ENCODE measurements at places on chromosomes 5 and 9.

DNA sequence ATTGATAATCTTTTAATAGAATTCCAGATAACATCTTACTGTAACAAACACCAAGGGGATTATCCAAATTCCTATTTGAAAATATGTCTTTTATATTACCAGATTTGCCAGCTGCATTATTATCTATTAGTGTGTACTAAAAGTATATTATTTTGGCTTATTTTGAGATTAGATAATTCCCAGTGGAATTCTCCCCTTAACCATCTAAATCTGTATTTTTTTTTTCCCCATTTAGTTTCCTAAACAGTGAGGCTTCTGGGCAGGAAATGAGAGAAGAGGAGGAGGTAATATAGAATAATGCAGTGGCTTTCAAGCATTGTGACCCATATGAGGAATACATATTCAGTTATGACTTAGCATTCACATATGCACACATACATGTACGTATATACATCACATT is 53.5 kb upstream of the ABL1 start:
- DNase-seq: no peak

GRCh38 chr5:53956632-53957031 is 353.7 kb downstream of the ARL15 start:
- DNase-seq: no peak

DNA sequence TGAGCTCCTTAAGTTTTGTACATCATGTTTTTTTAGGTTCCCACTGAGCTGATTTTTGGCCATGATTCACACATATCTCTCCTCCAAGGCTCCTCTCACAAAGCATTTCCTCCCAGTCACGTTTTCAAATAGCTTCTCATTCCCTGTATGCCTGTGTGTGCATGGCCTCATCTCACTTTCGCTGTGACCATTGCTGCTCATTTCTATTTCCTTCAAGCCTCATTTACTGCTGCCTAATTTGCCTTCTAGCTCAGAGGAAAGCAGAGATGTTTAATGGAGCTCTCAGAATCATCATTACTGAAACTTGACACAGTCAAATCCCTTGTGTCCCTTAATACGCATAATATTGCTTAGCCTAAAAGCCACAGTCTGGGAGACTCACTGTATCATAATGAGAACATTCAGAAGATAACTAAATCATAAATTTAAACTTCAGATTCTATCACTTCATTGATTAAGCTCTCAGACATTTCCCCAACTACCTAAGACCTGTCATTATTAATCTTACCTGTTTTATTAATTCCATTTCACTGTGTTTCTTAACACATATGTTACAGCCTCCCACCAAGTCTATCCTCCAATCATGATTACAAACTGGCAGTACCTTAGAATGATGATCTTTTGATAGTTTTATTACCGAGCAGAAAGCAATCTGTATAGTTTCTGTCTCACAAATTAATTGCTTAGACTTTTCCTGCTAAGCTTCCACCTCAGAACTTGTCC is 278.3 kb upstream of the PTGER4 start:
- DNase-seq: no peak

GRCh38 chr5:124649491-124650146 is 96.8 kb downstream of the ZNF608 start:
- DNase-seq: peak; percentile 96

DNA sequence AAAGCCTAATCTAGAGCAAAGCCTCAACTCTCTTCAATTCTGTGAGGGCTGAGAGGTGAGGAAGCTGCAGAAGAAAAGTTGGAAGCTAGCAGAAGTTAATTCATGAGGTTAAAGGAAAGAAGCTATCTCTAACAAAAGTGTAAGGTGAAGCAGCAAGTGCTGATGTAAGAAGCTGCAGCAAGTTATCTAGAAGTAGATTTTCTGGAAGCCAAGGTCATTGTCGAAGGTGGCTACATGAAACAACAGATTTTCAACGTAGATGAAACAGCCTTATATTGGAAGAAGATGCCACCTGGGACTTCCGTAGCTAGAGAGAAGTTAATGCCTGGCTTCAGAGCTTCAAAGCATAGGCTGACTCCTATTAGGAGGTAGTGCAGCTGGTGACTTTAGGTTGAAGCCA is 42.0 kb downstream of the SREK1 start:
- no peak for DNase-seq

GRCh38 chr5:135713161-135713915 is 121.1 kb upstream of the SLC25A48 start:
- DNase-seq: no peak
